ENCODE measurements at places on chromosomes 4 and X.

GRCh38 chr4:47668810-47669408, 169.0 kb downstream of the CORIN start:
- DNase-seq, result no peak

GRCh38 chr4:173418639-173419038, 19.7 kb upstream of the SCRG1 start:
- DNase-seq, result no peak

DNA sequence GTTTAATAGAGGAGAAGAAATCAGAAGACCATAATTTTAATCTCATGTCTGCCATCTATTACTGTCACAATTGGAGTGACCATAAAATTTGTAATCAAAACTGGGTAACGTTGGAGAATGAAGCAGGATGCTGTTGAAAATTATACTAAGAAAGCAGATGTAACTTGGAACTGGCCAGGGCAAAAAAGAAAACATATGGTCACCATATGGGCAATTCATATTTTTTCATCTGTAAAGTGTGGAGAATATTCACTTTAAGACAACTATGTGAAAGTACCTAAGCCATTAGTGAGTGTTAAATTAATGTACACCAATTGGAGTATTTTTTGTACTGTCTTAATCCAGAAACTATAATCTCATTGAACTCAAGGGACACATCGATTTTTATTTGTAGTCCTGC, 1008.0 kb downstream of the GLUD2 start:
- DNase-seq, result no peak

DNA sequence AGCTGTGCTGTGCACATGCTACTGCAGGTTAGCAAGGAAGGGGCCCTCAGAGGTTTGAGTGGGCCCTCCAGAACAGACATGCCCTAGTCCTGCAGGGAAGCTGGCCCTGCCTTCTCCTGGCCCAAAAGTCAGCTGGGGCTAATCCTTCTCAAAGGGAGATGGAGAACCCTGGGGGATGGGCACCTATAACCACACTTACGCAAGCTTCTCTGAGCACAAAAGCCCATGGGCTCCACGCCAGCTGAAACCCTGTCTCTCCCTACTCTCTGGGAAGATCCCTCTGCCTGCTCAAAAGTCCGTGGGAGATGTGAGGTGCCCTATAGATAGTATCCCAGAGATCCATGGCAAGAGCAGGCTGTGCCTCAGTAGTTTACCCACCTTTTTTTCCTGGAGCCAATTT, 58.9 kb upstream of the DKK2 start:
- no peak for DNase-seq

DNA sequence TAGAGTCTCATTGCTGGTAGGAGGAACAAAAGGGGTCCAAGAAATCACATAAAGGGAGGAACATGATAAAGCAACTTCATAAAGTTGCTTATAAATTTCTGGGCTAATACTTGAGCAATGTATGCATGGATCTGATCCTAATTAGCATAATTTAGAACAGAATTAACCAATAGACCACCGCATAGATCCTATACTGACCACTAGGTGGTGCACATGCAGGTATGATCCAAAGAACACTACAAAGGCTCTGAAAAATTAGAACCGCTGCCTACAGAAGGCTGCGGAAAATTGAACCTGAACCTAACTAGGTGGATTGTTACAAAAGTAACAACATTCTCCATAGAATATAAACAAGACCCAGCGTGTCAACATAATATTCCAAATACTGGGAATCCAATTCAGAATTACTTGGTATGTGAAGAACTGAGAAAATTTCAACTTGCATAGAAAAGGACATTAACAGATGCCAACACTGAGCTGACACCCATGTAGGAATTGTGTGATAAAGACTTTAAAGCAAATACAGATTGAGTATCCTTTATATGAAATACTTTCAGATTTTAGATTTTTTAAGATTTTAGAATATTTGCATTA, 23.3 kb downstream of the BRCC3 start:
- no peak for DNase-seq

DNA sequence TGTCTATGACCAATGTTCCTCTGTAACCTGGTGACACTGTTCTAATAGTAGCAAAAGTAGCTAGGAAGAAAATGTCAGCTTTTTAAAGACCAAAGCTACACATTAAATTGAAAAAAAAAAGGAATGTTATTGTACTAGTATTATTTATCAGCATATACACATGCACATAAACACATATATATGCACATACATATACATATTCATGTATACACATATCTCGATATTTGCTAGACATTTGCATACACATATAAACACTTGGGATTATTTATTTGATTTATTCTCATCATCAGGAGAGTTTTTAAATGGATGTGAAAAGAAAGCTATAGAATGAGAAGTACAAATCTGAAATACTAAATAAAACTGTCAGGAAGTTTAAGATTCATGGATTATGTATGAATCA, 21.3 kb upstream of the NEIL3 start:
- no peak for DNase-seq

- no peak for DNase-seq
These were observed 763 bp downstream of the USP38 start for GRCh38 chr4:143185253-143186107.

GRCh38 chrX:74231625-74232024, 72.4 kb upstream of the ZCCHC13 start:
- no peak for DNase-seq

DNA sequence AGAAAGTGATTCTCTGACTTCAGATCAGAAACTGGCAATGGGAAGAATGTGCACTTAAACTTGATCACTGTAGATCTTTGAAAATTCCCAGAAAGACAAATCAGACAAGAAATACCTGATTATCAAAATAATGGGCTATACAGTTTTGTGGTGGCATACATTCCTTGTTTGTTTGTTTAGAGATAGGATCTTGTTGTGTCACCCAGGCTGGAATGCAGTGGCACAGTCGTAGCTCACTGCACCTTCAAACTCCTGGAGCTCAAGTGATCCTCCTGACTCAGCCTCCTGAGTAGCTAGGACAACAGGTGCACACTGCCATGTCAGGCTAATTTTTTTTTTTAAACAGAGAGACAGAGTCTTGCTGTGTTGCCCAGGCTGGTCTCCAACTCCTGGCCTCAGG, 81.0 kb upstream of the SPRY1 start:
- DNase-seq, result no peak

- DNase-seq, result no peak
These were observed 586.9 kb downstream of the TMA16 start for GRCh38 chr4:164081371-164081770.

DNA sequence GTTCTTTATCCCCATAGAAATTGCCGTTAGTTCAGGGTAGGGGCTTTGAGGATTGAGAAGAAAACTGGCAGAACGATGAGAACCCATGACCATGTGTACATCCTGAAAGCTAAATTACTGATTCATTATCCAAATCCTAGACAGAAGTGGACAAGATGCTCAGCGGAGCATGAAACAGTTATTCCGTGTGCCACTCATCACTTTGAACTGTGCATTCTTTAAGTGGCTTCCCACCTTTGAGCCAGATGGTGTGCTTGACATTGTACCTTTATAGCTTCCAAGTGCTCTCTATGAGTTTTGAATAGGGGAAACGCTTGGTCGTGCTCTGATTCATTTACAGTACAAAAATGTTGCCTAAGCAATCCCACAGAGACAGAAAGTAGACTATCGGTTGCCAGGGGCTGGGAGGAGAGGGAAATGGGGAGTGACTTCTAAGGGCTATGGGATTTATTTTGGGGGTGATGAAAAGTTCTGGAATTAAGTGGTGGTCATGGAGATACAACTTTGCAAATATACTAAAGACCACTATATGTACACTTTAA, 100.0 kb downstream of the DOCK11 start:
- no peak for DNase-seq

- no peak for DNase-seq
These were observed 4.8 kb upstream of the SCOC start for GRCh38 chr4:140368686-140369085.

GRCh38 chr4:156825074-156825473, 146.5 kb downstream of the PDGFC start:
- DNase-seq, result no peak

DNA sequence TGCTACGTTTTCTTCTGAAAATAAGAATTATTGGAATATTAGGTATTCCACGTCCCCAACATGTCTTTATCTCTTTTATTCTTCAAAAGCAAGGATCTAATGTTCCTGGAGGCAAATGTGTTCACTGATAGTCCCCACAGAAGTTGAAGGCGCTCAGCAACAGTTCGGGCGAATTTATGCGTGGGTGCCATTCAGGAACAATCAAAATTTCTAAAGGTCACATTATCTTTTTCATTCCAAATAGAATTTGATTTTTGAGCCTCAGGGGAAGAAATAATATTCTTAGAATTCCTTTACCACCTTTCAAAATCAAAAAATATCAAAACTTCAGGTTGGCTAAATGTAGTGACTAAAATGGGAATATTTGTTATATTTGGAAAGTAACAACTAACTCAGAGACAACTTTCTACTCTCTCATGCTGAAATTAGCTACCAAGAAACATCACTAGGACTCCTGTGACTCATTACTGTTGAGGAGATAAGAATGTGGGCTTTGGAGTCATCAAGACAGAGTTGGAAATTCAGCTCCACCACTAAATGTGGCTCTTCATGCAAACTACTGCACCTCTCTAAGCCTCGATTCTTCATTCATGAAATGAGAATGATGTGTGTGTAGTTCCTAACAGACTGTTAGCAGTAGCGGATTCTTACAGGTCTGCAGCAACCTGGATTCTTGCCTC, 72.3 kb upstream of the KIT start:
- DNase-seq, result no peak

GRCh38 chr4:112552668-112553067, 36.7 kb upstream of the NEUROG2 start:
- DNase-seq, result no peak

DNA sequence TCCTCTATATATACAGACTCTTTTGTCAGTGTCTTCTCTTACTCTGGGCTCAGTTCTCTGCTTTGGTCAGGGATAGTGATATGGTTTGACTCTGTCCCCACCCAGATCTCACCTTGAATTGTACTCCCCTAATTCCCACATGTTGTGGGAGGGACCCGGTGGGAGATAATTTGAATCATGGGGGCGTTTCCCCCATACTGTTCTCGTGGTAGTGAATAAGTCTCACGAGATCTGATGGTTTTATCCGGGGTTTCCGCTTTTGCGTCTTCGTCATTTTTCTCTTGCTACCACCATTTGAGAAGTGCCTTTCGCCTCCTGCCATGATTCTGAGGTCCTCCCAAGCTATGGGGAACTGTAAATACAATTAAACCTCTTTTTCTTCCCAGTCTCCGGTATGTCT, 144.4 kb downstream of the GLUD2 start:
- DNase-seq, result no peak
